Muscle of arm (tissue), 14 donors: ENCODE measurements at places on chromosomes 11 and 22. TPM values are rescaled to one million over a fixed set of nuclear protein-coding genes. Genes with fewer than 3 reads are reported as not detected.

Gene P2RX3
- not detected for polyA plus RNA-seq

Gene TRIM49D2
- not detected for polyA plus RNA-seq

Gene ROBO4
- not detected for polyA plus RNA-seq

Gene SMC1B
- polyA plus RNA-seq: 0.14 TPM

Gene BET1L
- polyA plus RNA-seq: 28.7 TPM

Gene MRGPRX4
- not detected for polyA plus RNA-seq

Gene ANKRD13D
- 45.6 TPM for polyA plus RNA-seq

Gene USP2
- 46.7 TPM for polyA plus RNA-seq

Gene TMEM151A
- not detected for polyA plus RNA-seq

Gene LRRC10B
- 0.22 TPM for polyA plus RNA-seq

Gene FERMT3
- 7.5 TPM for polyA plus RNA-seq

Gene C22orf15
- polyA plus RNA-seq: 0.11 TPM

Gene OR9Q2
- not detected for polyA plus RNA-seq

Gene SYCE3
- polyA plus RNA-seq: not detected

Gene USP35
- polyA plus RNA-seq: 4.7 TPM

Gene HBE1
- 13.1 TPM for polyA plus RNA-seq

Gene GRK3
- polyA plus RNA-seq: 9.3 TPM

Gene GSC2
- polyA plus RNA-seq: not detected

Gene SGSM1
- polyA plus RNA-seq: 0.21 TPM

Gene MAP6
- 13.0 TPM for polyA plus RNA-seq

Gene MN1
- 27.6 TPM for polyA plus RNA-seq

Gene SEC14L6
- 0.27 TPM for polyA plus RNA-seq

Gene LINC01488
- 0.13 TPM for polyA plus RNA-seq

Gene NAT10
- 29.3 TPM for polyA plus RNA-seq

Gene MMP11
- polyA plus RNA-seq: 5.7 TPM

Gene APOA5
- not detected for polyA plus RNA-seq

Gene DBX1
- 6.0 TPM for polyA plus RNA-seq

Gene SLC1A2
- 0.79 TPM for polyA plus RNA-seq

Gene CCDC89
- 2.0 TPM for polyA plus RNA-seq

Gene INS
- polyA plus RNA-seq: not detected

Gene NOX4
- polyA plus RNA-seq: 2.4 TPM

Gene DDTL
- polyA plus RNA-seq: not detected

Gene LRRC55
- not detected for polyA plus RNA-seq

Gene C11orf65
- polyA plus RNA-seq: 0.67 TPM

Gene NNMT
- not detected for polyA plus RNA-seq

Gene MS4A6A
- 12.5 TPM for polyA plus RNA-seq

Gene IL17REL
- polyA plus RNA-seq: not detected

Gene OR52B4
- not detected for polyA plus RNA-seq

Gene BAIAP2L2
- 0.52 TPM for polyA plus RNA-seq

Gene MCM5
- 29.9 TPM for polyA plus RNA-seq

Gene KDELR3
- polyA plus RNA-seq: 36.7 TPM

Gene POU2F3
- polyA plus RNA-seq: 38.0 TPM

Gene RNF215
- polyA plus RNA-seq: 11.1 TPM

Gene MICAL2
- 28.1 TPM for polyA plus RNA-seq
